ENCODE measurements at places on chromosomes 1 and 21.
A peak's percentile ranks its signal among the peaks of the same experiment; 100 is the strongest.

DNA sequence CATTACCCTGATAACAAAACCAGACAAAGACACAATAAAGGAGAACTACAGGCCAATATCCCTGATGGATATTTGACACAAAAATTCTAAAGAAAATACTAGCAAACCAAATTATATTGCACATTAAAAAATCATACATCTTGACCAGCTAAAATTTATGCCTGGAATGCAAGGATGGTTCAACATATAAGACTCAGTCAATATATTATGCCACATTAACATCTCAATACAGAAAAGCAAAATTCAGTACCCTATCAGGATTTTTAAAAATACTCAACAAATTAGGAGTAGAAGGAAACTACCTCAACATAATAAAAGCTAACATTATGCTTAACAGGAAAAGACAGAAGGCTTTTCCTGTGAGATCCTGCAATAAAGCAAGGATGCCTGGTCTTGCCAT, 177.1 kb downstream of the MAGI3 start:
- DNase-seq: no peak

DNA sequence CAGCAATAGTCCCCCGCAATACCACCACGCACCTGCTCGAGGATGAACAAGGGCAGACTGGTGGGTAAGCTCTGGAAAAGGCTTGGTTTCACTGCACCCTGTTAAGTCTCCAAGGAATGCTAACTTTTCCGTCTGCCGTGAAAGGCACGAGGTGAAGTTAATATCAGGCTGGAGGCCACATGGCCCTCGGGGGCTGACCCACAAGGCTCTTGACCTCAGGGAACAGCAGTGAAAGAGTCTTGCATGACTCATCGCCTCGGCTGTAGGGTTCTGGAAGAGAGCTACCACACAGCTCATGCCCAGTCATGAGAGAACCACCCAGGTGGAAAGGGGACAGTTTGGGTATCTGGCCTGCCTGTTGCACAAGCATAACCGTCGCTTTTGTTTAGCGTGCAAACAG, 24.7 kb downstream of the SCCPDH start:
- DNase-seq: no peak

GRCh38 chr1:155983191-155984024, 5.1 kb upstream of the ARHGEF2 start:
- no peak for DNase-seq

GRCh38 chr1:241998412-241998921, 431 bp downstream of the MAP1LC3C start:
- peak; percentile 13 for DNase-seq

- DNase-seq: no peak
Measured at GRCh38 chr1:246213502-246213901, 293.6 kb downstream of the SMYD3 start.

- no peak for DNase-seq
Measured at GRCh38 chr1:27536767-27537166, 46.8 kb upstream of the WASF2 start.
